ENCODE measurements at places on chromosomes 5 and 9.

DNA sequence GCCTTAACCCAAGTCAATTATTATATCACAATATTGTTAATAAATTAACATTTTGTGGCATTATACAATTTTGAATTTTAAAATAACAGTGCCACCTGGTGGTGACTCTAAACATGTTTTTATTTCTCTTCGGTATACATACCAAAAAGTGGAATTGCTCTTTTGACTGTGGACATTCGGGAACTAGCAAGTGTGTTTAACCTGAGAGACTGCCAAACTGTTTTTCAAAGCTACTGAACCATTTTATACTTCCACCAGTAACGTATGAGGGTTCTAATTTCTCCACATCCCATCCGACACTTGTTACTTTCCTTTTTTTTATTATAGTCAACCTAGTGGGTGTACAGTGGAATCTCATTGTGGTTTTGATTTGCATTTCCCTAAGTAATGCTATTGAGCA is 18.3 kb upstream of the HSDL2 start:
- no peak for DNase-seq

- DNase-seq: no peak
Measured at GRCh38 chr5:13780081-13780480, 164.4 kb downstream of the DNAH5 start.

DNA sequence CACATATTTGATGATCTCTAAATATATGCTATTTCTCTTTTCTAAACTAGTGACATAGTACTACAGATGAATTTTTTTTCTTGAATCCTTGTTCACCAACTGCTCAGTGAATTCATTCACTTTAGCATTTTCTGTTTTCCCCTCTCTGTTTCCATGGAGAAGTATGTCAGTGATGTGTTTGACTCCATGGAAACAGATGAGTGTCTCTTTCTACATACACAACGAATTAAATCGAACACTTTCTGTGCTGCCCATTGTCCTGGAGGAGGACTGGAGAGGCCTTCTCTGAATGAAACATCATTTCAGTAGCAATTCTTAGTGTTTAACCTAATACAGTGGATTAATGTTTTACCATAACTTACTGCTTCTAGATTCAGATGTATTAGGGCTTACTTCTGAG is 9.5 kb downstream of the INVS start:
- DNase-seq: no peak

DNA sequence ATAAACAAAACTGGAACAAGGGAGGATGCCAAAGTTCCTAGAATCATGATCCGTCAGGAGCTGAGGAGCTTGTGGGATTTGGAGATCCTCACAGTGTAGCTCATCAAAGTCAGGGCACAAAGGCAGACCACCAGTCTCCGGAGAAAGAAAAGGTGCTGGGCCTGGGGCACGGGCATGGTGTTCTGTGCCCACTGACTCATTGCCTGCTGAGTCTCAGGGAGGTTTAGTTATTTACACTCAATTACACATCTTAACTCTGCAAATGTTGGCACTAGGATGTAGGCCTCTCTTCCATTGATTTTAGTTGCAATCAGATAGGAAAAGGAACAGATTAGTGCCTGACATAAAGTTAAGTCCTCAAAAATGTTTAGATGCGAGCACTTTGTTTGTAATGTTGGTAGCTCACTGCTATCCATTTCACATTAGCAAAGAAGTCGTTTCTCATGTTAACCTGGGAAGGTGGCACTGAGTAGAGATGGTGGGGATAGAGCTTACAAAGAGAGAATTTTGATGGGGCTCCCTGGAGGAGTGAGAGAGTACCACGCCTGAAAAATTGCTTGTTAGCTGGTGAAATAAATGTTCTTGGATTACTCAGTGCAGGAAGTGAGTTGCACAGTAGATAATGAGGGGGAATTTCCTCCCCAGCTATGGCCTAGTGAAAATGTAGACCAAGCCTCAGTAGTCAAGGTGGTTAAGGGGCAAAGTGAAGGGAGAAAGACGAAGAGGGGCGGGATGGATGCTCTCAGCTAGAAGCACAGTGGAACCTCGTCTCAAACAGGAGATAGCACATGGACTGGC is 109.5 kb upstream of the CD180 start:
- DNase-seq: no peak

DNA sequence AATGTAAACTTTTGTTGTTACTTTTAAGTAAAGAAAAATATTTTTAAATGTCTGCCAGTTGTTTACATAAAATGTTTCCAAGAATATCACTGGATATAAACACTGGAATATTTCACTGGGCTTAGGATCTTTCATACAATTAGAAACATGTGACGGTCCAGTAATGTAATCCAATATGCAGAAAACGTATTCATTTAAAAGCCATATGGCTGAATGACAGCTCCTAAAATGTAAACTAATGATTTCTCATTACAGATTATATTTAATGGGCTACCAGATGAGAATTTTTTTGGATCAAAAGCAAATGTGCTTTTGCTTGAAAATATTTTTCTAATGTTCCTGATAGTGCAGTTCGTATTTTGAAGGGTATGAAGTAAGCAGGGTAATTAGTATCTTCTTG is 124.3 kb downstream of the TTC39B start:
- no peak for DNase-seq

DNA sequence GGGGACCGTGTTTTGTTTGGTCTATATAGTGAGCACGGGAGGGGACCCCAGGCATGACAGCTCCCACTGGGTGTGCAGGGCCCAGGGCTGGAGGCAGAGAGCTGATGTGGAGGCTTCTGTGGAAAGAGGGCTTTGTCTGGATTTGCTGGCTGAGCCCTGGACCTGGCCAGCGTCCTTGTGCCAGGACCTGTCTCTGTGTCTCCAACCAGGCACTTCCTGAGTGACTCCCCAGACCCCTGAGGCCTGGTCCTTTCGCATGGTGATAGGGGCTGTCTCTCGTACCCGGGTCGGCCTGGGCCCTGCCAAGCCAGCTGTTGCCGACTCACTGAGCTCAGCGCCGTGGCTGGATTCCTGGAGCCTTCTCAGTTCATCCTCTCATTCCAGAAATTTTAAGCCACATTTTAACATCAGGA is 77.6 kb downstream of the ADAMTS2 start:
- DNase-seq: no peak
